Activated naive CD4-positive, alpha-beta T cell treated with anti-CD3 and anti-CD28 coated beads, Interleukin-2, amount 50 U/mL, for 72 hours (primary cell): ENCODE measurements at places on chromosomes 11 and 22. TPM values are rescaled to one million over a fixed set of nuclear protein-coding genes. Genes with fewer than 3 reads are reported as not detected.

DNA sequence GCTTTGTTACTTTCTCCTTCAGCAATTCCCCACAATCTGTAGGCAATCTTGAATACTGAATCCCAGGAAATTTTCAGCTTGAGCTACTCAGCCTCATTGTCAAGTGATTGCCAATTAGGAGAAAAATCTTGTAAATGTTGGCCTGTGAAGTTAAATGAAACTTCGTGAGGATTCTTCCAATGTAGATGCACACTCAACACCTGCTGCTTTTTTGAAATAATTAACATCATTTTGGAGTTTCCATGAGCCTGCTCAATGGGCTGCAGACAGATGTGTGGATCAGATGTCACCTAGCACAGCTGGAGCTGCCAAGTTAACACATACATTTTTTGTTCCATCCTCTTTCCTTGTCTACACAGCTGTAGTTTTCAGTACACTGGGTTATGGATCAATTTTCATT lies 645.6 kb upstream of the LUZP2 start:
- no peak for DNase-seq

DNA sequence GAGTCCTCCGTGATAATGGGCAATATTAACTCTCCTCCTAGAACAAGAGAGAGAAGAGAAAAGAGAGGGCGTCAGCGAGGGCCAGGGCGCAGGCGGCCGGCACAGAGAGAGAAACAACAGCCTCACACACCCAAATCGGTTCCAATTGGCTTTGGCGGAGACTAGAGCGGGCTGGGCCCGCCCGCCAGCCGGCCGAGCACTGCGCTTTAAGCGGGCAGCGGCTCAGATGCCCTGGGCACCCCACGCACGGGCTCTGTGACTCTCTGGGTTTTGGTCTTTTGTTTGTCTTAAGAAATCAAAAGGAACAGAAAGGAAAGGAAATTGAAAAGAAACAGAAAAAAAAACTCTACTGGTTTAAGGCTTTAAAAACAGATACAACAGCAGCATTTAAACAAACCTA lies 17.0 kb downstream of the SLC22A12 start:
- no peak for DNase-seq

- DNase-seq, result no peak
Observed at GRCh38 chr22:29379258-29379657, 9.1 kb downstream of the AP1B1 start.

GRCh38 chr11:85414175-85414574 lies 213.0 kb downstream of the DLG2 start:
- DNase-seq, result no peak

GRCh38 chr11:129048911-129049310 lies 106.2 kb upstream of the TP53AIP1 start:
- DNase-seq, result no peak

- peak; percentile 4 for DNase-seq
Observed at GRCh38 chr11:113874581-113875233, 665 bp downstream of the USP28 start.

GRCh38 chr11:131609921-131610320 lies 239.5 kb downstream of the NTM start:
- no peak for DNase-seq

DNA sequence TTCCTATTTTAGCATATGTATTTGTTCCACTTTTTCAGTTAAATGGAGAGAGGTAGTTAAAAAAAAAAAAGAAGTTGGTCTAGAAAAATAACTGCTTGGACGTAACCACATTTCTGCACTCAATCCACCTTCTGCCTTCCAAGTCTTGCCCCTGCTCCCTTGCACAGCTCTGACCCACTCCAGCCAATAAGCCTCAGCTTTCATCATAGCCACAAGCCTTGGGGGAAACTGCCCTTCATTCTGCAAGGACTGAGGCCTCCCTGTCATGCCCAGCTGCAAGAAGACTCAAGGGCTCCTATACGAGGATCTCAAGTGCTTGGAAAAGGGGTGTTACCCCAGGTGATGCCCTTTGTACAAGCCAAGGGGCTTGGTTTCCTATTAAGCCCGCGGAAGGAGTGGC lies 36.0 kb upstream of the OAF start:
- no peak for DNase-seq

DNA sequence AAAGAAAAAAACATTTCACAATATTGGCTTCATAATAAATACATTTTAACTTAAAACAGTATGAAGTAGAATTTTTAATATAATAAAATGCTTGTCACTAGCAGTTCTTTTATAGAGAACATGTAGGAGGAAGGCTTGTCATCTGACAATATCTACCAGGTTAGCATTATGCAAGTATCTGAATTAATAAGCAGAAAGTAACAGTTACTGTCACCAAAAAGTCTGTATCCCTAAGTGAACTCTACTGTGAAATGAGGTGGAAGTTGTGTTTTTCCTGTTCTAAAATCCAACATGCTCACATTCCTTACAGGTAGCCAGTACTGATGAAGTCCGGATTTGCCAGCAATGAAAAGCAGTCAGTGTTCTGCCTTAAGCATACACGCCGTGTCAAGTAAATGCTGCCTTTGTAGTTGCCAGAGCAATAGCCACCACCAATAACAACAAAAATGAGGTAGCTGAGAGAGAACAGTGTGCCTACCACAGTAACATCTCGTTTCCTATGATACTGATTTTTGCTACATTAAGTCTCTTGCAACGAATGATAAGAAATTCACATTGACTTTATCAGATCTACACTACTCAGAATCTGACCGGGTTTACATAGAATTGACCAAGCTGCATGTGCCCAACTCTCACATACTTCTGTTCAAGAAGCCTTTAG lies 95.5 kb downstream of the SIK3 start:
- DNase-seq, result no peak

- DNase-seq, result peak; percentile 28
Observed at GRCh38 chr22:29701155-29701999, 18.4 kb upstream of the CABP7 start.

DNA sequence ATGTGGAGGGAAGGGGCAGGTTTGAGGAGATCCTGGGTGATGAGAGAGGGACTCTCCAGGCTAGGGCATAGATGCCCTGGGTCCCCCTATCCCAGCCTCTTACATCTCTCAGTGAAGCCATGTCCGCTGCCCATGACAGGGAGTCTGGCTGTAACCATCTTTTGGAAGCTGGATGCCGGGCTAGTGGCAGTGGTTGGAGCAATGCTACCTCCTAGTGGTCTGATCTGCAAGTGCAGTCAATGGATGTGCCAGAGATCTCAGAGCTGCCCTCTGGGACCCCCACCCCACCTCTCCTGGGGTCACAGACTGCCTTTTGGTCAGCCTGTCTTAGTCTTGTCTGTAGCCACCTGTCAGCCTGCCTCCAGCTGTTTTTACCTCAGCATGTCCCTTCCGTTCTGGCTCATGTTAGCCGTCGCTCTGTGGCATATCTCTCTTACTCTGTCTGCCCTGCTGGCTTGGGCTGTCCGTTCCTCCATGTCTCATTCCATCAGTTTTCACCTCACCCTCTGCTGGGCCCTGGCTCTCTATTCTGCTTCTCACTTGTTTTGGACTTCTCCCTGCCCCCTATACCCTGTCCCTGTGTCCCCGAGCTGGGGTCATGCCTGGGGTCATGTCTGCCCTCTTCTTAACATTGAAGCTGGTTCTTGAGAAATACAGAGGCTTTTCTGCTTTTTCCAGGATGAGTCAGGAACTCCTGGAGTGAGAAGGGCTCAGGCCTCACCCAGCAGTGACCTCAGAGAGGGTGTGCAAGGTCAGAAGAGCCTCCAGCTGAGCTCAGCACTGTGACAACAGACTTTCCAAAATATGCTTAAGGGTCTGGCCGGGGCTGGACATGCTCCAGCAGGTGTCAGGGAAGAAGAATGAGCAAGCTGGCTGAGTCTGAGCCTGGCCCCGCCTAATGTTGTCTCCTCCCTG lies 52.0 kb upstream of the THY1 start:
- no peak for DNase-seq

GRCh38 chr11:88434333-88434976 lies 96.9 kb upstream of the CTSC start:
- DNase-seq, result no peak

- no peak for DNase-seq
Observed at GRCh38 chr11:9738116-9738515, 74.2 kb downstream of the SWAP70 start.

- DNase-seq, result no peak
Observed at GRCh38 chr11:8224161-8224591, 39.5 kb downstream of the LMO1 start.

- no peak for DNase-seq
Observed at GRCh38 chr11:33575311-33575710, 125.3 kb downstream of the C11orf91 start.

DNA sequence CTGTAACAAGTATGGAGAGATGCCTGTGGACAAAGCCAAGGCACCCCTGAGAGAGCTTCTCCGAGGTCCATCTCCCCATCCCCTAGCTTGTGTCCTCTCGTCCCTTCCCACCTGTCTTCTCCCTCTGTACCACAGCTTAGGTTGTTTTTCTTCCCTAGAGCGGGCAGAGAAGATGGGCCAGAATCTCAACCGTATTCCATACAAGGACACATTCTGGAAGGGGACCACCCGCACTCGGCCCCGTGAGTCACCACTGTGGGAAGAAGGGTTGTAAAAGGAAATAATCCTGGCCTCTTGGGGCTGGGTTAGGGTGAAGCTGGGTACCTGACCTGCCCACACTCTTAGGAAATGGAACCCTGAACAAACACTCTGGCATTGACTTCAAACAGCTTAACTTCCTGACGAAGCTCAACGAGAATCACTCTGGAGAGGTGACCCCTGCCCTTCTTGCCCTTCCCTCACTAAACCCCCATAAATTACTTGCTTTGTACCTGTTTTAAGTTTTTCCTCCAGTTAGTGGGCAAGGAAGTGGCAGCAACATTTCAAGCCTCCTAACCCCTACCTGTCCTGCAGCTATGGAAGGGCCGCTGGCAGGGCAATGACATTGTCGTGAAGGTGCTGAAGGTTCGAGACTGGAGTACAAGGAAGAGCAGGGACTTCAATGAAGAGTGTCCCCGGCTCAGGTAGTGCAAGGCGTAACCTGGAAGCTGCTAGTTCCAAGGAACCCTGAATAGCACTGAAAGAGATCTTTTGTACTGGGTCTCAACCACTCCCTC lies 3.1 kb downstream of the TAF10 start:
- DNase-seq, result no peak

- DNase-seq, result no peak
Observed at GRCh38 chr11:22130462-22131053, 62.3 kb upstream of the ANO5 start.

DNA sequence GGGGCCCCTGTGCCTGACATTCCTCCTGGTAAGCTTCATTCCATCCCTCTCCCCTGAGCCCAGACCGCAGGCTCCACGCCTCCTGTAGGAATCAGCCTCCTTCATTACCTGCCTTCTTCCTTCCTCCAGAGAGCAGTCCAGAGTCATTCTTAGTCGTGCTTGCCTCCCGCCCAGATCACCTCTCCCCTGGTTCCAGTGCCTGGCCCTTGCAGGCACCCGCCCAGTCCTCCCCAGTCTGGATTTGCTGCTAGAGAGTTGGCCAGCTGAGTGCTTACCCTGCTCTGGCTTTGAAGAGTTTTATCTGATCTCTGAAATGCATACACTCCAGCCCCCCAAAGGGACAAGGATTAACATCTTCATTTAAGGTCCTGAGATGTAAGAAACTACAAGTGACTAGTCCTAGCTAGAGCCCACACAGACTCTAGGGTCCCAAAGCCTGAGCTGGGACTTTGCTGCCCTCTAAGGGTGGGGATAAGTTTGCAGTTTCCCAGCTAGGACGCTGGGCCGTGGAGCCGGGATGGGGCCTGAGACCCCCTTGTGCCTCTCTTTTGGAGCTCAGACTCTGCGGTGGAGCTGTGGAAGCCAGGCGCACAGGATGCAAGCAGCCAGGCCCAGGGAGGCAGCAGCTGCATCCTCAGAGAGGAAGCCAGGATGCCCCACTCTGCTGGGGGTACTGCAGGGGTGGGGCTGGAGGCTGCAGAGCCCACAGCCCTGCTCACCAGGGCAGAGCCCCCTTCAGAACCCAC lies 1.6 kb downstream of the NR1H3 start:
- DNase-seq, result peak; percentile 39

DNA sequence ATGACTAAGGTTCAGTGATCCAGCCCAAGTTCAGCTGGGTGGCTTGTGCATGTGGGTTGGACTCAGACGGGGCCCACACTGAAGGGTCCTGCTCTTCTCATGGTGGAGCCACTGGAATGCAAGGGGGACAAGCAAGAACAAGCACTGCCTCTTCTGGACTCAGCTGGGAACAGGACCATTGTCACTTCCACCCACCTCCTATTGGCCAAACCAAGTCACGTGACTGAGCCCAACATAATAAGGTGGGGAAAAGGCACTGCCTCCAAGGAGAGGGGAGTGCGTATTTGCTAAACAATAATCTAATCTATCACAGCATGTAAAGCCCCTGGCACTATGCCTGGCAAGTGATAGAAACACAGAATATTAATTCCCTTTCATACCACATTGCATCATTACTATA lies 87.1 kb downstream of the CHST1 start:
- DNase-seq, result no peak

DNA sequence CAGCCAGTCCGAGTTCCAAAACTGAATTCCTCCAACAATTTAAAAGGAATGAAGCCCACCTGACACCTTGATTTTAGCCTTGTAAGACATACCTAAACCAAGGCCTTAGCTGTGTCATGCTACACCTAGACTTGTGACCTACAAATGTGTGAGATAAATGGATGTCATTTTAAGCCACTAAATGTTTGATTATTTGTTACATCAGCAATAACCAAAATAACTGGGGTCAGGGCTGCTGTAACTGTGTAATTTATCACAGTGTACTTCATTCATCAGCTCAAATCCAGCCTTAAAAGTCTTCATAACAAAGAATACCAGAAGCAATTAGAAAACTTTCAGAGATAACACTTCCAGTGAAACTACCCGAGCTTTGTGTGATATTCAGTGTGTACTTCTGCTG lies 673.0 kb upstream of the ANO3 start:
- DNase-seq, result no peak

GRCh38 chr11:19433791-19434190 lies 193.0 kb upstream of the E2F8 start:
- DNase-seq, result no peak

- DNase-seq, result no peak
Observed at GRCh38 chr22:49649166-49650068, 178.3 kb downstream of the BRD1 start.

- no peak for DNase-seq
Observed at GRCh38 chr22:33563220-33563964, 356.9 kb downstream of the LARGE1 start.

DNA sequence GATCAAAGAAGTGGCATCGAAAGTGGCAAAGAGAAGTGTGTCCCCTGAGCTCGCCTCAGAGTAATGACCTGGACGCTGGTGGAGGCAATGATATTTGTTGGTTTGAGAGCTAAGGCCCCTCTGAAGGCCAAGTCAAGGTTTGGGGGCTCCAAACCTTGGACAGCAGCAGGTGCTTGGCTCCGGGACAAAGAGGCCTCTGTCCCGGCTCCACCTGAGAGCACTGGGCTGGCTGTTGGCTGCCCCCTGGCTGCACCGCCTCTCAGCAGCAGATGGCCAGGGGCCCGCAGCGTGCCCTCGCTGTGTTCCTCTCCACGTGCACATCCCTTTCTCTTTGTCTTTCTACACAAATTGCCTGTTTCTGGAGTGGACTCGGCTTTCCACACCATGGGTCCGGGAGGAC lies 301.3 kb downstream of the NTM start:
- DNase-seq, result no peak

Gene OR52I1
- total RNA-seq, result not detected

Gene GGTLC2
- total RNA-seq, result not detected

Gene B4GALNT4
- total RNA-seq, result 6.6 TPM

Gene USP2
- total RNA-seq, result 1.3 TPM

Gene KIRREL3
- total RNA-seq, result not detected

Gene ACR
- total RNA-seq, result not detected

Gene RAB39A
- total RNA-seq, result 0.14 TPM
